Esophagus squamous epithelium (tissue), 5 donors: ENCODE measurements at places on chromosomes 11 and 22.
A peak's percentile ranks its signal among the peaks of the same experiment; 100 is the strongest.

DNA sequence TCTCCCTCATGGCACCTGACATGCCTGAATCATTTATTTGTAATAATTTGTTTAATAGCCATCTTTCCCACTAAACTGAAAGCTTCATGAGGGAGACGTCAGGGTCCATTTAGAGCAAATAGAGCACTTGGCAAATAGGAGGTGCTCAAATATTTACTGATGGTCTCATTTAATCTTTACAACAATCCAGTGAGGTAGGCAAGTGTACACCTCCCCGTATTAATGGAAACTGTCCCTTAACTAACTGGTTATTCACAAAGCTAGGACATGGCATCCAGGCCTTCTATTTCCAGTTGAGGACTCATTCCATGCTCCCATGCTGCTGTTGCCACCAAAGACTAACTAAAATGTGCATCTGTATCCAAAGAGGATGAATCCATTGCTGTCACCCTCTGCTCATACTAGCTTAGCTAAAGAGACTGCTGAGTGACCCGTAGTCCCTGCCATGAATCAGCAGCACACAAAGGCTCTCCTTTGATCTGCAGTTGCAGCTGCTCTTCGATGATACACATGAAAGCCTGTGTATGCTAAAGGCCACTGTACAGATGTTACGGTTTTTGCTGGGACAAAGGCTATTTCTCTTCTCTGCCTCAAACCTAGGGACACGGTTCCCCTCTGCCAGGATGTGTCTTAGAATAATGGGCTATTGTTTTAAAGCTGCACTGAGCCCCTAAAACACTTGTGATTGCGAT lies 82.6 kb downstream of the RAB30 start:
- no peak overlapping the region for H3K27ac ChIP-seq
- peaks cover 17% of the 10 kb centered on the region for H3K4me1 ChIP-seq
- DNase-seq = no peak
- peaks cover 4% of the 10 kb centered on the region for H3K36me3 ChIP-seq
- no peak overlapping the region for H3K4me3 ChIP-seq
- H3K27me3 ChIP-seq = no peaks in the 10 kb centered on the region

DNA sequence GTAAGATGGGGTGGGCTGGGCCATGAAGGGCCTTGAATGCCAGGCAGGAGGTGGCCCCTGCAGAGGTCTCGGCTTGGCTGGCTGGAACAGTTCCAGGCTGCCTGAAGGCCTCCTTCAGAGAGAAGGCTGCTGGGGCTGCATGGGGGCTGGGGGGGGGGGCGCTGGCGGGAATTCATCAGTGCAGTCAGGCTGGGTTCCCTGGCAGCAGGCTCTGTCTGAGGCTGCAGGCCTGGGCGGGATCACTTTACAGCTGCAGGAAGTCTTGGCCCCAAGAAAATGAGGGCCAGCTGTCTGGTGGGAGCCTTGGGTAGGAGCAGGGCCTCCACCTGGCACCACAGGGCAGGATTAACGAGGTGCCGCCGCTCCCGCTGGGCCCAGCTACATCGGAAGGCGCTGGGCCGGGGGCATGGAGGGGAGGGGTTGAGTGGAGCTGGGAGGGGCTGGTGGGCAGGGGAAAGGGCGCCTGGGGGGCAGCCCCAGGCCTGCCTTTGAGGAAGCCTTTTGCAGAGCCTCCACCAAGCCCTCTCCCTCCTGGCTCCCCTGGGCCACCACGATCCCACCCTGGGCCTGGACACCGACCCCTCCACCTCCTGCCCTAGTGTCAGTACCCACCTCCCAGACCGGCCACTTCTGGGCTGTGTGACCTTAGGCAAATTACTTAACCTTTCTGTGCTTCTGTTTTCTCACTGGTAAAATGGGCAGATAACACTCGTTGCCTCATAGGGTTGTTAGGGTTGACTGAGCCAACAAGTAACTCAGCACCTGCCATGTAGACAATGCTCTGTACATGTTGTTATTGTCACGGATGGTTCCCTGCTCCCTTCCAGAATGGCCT lies 31.0 kb upstream of the HMOX1 start:
- DNase-seq = no peak
- H3K4me1 ChIP-seq = peaks cover 18% of the 10 kb centered on the region
- peaks cover 13% of the 10 kb centered on the region for H3K36me3 ChIP-seq
- no peak overlapping the region for H3K4me3 ChIP-seq
- H3K27me3 ChIP-seq = no peaks in the 10 kb centered on the region

- H3K27me3 ChIP-seq = no peaks in the 10 kb centered on the region
- DNase-seq = no peak
- peaks cover 14% of the 10 kb centered on the region for H3K4me1 ChIP-seq
Measured at GRCh38 chr11:35980686-35981390, 37.0 kb downstream of the LDLRAD3 start.

DNA sequence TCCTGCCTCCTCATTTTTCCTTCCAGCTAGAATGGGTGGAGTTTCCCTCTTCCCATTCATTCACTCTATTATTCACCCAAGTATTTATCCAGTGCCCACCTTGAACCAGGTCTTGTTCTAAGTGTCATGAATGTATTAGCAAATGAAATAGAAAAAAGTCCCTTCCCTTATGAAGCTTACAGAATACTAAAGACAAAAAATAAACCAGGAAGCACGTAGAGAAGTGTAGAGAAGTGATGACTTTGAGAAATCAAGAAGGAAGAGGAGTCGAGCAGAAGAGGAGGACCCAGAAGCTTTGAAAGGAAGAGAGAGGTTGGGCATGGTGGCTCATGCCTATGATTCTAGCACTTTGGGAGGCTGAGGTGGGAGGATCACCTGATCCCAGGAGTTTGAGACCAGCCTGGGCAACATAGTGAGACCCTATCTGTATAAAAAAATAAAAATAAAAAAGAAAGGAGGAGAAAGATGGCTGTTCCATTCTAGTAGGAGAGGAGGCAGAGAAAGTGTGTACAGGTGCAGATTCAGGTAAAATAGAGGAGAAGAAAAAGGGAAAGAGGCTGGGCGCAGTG lies 17.1 kb upstream of the SYVN1 start:
- peak overlapping the region; percentile 86 for H3K27ac ChIP-seq
- no peak overlapping the region for H3K4me3 ChIP-seq
- no peaks in the 10 kb centered on the region for H3K27me3 ChIP-seq
- no peak for DNase-seq
- no peaks in the 10 kb centered on the region for H3K36me3 ChIP-seq
- peaks cover 7% of the 10 kb centered on the region for H3K4me1 ChIP-seq

DNA sequence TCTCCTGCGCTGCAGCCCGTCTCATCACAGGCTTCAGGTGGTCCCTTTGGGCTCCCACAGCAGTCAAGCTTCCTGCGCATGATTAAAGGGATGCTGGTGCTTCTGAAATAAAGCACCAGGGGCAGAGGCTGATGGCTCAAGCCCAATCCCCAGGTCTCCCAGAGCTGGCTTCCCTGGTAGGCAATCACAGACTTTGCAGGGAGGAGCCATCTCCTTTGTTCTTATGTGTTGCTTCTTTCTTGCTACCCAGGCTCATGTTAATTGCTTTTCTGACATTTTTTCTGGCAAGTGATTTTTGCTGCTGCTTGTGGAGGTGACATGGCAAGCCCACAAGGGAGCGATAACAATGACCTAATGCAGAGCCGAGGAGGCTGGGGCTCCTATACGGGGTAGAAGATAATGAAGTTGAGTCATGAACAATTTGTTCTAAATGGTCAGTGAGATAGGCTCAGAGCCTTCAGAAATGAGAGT lies 25.2 kb upstream of the PLET1 start:
- no peak for DNase-seq
- H3K4me3 ChIP-seq = no peak overlapping the region
- no peak overlapping the region for H3K27ac ChIP-seq
- no peaks in the 10 kb centered on the region for H3K36me3 ChIP-seq
- no peaks in the 10 kb centered on the region for H3K27me3 ChIP-seq

- H3K4me3 ChIP-seq = peak overlapping the region; percentile 23
- H3K27me3 ChIP-seq = no peaks in the 10 kb centered on the region
- no peak for DNase-seq
- H3K4me1 ChIP-seq = peaks cover 15% of the 10 kb centered on the region
- no peaks in the 10 kb centered on the region for H3K36me3 ChIP-seq
Measured at GRCh38 chr11:61281581-61282250, 13.4 kb downstream of the VWCE start.

DNA sequence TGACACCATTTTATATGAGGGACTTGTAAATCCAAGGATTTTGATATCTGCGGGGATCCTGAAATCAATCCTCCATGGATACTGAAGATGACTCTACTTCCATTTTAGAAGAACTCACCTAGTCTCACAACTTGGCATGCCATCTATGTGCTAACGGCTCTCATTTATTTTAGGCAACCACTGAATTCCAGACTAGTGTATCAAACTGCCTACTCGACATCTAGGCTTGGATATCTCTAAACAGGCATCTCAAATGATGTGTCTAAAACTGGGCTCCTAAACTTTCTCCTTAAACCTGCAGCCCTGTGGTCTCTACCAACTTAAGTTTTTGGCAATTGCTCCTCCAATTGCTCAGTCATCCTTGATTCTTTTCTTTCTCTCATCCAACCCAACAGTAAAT lies 31.2 kb upstream of the CLNS1A start:
- H3K4me3 ChIP-seq = no peak overlapping the region
- no peak for DNase-seq

DNA sequence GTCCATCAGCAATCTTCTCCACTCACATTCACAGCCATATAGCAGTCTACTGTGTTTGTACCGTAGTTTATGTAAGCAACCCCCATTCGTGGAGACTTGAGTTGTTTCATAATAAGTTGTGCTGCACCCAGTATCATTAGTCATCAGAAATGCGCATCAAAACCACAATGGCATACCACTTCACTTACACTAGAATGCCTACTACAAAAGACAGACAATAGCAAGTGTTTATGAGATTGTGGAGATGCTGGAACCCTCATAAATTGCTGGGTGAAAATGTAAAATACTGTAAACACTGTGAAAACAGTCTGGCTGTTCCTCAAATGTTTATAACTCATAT lies 133.3 kb downstream of the ATXN10 start:
- DNase-seq = no peak
- no peaks in the 10 kb centered on the region for H3K27me3 ChIP-seq
- H3K36me3 ChIP-seq = no peaks in the 10 kb centered on the region

GRCh38 chr11:16795146-16795545 lies 56.7 kb downstream of the C11orf58 start:
- H3K27me3 ChIP-seq = no peaks in the 10 kb centered on the region
- H3K27ac ChIP-seq = no peak overlapping the region
- peaks cover 9% of the 10 kb centered on the region for H3K4me1 ChIP-seq

- DNase-seq = no peak
- H3K36me3 ChIP-seq = no peaks in the 10 kb centered on the region
- no peak overlapping the region for H3K4me3 ChIP-seq
Measured at GRCh38 chr11:16402654-16403447, 46.5 kb upstream of the SOX6 start.

- no peak overlapping the region for H3K4me3 ChIP-seq
- H3K36me3 ChIP-seq = no peaks in the 10 kb centered on the region
- peaks cover 5% of the 10 kb centered on the region for H3K4me1 ChIP-seq
- DNase-seq = no peak
- no peak overlapping the region for H3K27ac ChIP-seq
- no peaks in the 10 kb centered on the region for H3K27me3 ChIP-seq
Measured at GRCh38 chr11:1442807-1443366, 43.7 kb downstream of the MOB2 start.

GRCh38 chr11:116641561-116642045 lies 131.2 kb downstream of the BUD13 start:
- DNase-seq = no peak
- no peak overlapping the region for H3K4me3 ChIP-seq
- H3K36me3 ChIP-seq = no peaks in the 10 kb centered on the region
- H3K27ac ChIP-seq = no peak overlapping the region
- H3K4me1 ChIP-seq = no peaks in the 10 kb centered on the region

DNA sequence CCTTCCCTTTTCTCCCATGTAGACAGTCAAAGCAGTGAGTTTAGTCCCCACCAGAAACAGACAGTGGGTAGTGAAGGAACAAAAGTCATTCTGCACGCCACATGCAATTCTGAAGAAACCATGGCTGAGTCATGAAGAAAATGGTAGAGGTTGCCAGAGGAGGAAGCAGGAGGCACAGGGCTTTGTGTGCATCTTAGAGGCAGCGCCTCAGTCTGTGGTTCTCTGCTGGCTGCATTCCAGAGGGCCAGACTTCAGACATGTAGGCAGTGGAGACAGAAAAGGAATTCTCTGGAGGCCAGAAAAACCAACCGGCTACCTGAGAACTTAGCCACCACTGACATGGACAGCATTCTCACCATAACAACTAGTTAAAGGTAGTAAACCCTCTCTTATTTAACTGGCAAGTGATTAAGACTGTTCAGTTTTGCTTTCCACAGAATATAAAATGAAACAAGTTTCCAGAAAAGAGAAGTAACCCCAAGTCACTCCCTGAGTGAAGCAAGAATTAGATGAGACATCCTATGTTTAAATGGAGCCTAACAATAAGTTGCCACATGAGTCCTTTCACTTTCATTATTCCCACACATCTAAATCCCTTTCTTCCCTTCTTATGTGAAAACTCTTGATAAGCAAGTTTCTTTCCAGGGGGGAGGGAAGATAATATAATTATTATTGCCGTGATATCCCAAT lies 556.1 kb downstream of the SOX6 start:
- DNase-seq = no peak
- peak overlapping the region; percentile 30 for H3K4me3 ChIP-seq
- peak overlapping the region; percentile 55 for H3K27ac ChIP-seq

- H3K27ac ChIP-seq = peak overlapping the region; percentile 87
- H3K4me1 ChIP-seq = peaks cover 61% of the 10 kb centered on the region
- H3K4me3 ChIP-seq = no peak overlapping the region
Measured at GRCh38 chr11:64853709-64854108, 9.3 kb upstream of the CDC42BPG start.

- no peak for DNase-seq
- H3K4me3 ChIP-seq = no peak overlapping the region
- peaks cover 20% of the 10 kb centered on the region for H3K4me1 ChIP-seq
- H3K27ac ChIP-seq = no peak overlapping the region
- no peaks in the 10 kb centered on the region for H3K36me3 ChIP-seq
Measured at GRCh38 chr22:24437091-24437490, 9.7 kb downstream of the ADORA2A start.

GRCh38 chr11:70584498-70585235 lies 186.3 kb downstream of the CTTN start:
- no peak overlapping the region for H3K27ac ChIP-seq
- H3K4me3 ChIP-seq = no peak overlapping the region
- H3K36me3 ChIP-seq = no peaks in the 10 kb centered on the region
- no peaks in the 10 kb centered on the region for H3K4me1 ChIP-seq
- H3K27me3 ChIP-seq = no peaks in the 10 kb centered on the region

DNA sequence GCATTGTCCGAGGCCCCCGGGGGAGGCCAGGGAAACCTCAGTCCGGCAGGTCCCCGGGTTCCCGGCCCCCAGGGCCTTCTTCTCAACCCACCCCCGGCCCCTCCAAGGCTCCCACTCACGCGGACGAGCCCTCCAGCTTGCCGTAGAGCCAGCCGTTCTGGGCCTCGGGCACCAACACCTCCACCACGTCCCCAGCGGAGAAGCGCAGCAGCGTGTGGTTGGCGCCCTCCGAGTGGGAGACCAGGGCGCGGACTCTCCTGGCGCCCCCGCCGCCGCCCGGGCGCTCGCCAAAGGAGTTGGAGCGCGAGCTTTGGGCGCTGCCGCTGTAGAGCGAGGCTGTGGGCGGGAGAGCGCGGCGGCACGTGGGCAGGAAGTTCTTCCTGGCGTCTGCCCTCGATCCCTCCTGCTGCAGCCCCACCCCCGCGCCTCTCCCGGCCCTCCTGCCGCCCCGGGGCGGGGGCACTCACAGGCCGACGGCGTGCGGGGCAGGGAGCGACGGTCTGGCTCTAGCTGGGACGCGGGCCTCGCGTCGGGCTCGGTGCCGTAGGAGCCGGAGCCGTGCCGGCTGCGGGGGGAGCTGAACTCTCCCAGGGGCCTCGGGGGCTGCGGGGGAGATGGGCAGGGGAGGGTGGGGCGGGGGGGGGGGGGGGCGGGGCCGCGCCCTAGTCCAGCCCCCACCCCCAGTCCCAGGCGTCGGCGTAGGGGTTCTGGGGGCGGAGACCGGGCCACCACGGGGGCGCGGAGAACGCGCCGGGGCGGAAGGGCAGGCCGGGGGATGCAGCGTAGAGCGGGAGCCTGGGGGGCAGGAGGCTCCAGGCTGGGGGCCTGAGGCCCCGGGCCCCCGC lies 4.9 kb upstream of the SLC16A8 start:
- H3K4me3 ChIP-seq = peak overlapping the region; percentile 22
- no peak for DNase-seq
- H3K36me3 ChIP-seq = no peaks in the 10 kb centered on the region
